ENCODE measurements at places on chromosomes 3 and 15.

- DNase-seq: no peak
Observed at GRCh38 chr3:184633237-184633579, 71.6 kb downstream of the EPHB3 start.

GRCh38 chr3:193776626-193777358, 183.8 kb downstream of the OPA1 start:
- no peak for DNase-seq

DNA sequence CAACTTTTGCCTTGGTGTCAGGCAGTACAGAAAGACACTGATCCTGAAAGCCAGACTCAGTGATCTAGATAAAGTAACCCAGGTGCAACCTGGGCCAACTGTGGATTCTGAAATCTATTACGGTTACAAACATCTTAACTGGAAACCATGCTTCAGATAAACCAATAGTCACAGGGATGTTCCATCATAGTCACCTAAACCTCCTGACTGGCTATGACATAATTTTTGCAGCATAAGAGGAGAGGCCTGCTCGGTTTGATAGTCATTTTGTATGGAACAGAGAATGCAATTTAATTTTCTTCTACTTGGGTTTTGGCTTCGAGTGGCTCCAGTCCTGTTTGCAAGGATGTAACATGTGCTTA, 3.7 kb downstream of the SLCO3A1 start:
- no peak for DNase-seq

DNA sequence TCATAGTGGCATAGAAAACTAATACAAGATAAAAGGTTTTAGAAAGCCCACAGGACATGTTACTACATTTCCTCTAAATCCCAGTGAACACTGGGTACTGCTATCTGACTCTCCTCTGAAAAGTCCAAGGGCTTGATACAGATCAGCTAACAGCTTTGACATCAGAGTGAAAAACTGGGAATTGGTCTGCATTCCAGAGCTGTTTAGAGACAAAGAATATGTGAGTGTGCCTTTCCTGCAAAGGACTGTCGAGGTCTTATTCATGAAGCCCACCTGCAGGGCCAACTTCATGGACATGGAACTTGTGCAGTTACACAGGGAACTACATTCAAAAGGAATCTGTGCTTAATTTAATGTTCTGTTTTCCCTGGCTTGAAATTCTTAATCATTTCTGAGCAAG, 5.2 kb upstream of the TMCO5A start:
- DNase-seq: no peak

GRCh38 chr3:176969066-176969465, 228.2 kb downstream of the TBL1XR1 start:
- DNase-seq: no peak

DNA sequence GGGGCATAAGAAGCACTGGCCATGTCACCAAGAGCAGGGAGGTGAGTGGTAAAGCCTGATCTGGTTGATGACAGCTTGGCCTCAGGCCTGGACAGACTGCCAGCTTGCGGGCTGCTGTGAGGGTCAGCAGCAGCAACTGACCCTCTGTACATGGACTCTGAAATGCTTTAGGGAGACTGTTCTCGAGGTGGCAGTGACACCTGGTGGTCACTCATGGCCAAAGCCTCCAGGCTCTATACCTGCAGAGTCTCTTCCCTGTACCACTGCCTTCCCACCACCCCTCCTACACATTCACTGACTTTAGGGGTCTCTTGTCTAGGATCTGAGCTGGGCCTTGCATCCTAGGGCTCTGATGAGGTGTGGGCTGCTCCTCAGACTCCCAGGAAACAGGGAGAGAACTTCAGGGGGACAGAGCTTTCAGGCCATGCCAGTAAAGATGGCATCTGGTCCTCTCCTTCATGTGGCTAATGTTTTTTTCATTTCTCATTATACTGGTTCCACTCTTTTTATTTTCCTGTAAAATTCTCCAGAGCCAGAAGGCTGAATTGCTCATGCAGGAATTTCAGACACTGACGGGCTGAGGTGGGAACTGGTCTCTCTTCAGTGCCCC, 17.2 kb upstream of the TIMP4 start:
- peak; percentile 53 for DNase-seq

DNA sequence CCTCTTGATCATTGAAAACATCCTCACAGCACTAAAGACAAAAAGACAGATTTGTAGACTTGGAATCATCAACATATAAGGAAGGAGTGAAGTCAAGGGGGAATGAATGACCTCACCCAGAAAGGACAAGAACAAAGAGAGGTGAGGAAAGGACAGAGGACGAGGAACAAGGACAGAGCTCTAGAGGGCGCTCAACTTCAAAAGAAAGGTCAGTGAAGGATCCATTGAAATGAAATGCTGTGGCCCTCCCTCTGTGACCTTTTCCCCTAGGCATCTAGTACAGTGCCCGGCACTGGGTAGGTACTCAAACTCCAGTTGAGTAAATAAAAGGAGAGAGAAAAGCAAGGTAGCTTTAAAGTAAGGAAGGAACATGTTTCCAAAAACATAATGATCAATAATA, 2.6 kb downstream of the ATP8B4 start:
- DNase-seq: peak; percentile 24

DNA sequence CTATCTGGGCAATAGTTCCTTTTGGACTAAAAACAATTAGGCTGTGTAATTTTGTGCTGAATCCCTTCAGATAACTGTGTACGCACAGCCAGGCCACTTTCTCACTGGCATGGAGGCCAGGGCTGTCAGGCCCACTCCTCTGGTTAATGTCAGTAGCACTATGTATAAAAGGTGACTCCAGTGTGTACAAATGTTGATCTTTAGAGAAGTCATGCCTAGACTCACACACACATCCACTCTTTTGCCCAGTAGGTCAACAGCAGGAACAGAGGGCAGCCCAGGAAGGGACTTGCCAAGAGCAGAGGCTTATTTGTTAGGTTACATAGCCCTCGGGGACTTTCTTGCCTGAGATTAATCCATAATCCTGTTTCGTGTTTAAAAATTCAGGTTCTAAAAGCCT, 416.6 kb upstream of the WNT5A start:
- DNase-seq: no peak

- DNase-seq: no peak
Observed at GRCh38 chr3:189344996-189345395, 173.2 kb downstream of the TPRG1 start.

DNA sequence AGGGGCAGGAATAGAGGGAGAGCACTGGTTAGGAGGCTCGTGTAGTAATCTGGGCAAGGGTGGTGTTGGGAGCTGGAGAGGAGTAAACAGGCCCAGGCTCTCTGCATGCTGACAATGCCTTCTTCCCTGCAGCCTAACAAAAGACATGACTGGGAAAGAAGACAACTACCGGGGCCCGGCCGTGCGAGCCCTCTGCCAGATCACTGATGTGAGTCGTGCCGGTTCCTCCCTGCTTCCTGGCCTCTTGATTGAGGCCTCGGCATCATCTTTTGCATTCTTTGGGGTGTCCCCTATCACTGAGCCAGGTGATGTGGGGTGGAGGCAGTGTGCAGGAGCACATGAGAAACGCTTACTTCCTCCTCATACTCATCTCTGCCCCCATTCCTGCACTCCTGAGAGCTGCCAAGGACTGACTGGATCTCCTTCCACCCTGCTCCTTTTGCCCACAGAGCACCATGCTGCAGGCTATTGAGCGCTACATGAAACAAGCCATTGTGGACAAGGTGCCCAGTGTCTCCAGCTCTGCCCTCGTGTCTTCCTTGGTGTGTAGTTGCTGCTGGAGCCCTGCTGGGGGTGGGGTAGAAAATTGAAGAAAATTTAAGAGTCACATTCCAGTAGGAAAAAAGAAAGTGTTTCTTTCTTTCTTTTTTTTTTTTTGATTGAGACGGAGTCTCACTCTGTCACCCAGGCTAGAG, 5.3 kb downstream of the COPG1 start:
- no peak for DNase-seq

- no peak for DNase-seq
Observed at GRCh38 chr3:114329823-114330222, 36.0 kb downstream of the TIGIT start.

DNA sequence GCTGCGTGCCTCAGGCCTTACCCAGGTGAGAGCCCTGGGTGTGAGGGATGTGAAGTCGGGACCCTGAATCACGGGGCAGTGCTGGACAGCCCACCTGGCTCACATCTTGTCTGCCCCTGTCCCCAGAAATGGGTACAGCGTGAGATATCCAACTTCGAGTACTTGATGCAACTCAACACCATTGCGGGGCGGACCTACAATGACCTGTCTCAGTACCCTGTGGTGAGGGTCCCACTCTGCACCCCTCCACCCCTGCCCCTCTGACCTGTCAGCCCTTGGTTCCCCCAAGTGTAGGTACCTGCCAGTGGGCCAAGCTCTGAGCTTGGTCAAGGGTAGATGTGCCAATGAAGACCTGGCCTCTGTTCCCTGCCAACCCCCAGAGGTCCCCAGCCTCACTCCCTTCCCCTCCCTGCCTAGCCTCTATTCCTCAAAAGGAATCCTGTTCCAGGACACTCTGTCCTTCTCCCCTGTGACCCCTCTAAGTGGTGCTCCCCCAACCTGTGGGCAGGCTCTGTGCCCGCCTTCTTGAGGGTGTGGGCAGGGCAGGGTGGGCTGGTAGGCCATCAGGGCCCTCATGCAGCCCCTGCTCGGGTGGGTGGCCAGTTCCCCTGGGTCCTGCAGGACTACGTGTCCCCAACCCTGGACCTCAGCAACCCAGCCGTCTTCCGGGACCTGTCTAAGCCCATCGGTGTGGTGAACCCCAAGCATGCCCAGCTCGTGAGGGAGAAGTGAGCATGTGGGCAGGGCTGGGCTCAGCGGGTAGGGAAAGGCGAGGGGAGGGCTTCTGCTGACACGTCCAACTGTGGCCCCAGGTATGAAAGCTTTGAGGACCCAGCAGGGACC, 25.1 kb downstream of the NBEAL2 start:
- DNase-seq: no peak

DNA sequence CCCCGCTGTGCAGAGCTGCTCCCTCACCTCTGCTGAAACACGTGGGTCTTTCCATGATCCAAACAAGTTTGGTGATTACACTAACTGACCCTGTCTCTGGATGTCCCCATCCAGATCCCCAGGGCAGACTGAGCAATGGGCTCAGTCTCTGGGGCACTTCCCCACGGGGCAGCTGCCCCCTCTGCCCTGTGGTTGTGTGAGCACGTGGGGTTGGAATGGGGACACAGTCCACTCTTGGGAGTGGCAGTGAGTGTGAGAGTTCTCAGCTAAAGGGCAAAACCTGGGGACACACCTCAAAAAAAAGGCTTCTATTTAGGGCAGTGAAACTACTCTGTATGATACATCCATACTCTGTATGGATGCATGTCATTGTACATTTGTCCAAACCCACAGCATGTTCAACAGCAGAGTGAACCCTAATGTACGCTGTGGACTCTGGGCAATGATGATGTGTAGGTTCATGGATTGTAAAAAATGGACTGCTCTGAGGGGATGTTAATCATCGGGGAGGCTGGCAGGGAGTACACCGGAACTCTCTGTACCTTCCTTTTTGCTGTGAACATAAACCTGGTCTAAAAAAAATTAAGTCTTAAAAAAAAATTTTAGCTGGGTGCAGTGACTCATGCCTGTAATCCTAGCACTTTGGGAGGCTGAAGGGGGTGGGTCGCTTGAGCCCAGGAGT, 49.9 kb upstream of the BLM start:
- no peak for DNase-seq

DNA sequence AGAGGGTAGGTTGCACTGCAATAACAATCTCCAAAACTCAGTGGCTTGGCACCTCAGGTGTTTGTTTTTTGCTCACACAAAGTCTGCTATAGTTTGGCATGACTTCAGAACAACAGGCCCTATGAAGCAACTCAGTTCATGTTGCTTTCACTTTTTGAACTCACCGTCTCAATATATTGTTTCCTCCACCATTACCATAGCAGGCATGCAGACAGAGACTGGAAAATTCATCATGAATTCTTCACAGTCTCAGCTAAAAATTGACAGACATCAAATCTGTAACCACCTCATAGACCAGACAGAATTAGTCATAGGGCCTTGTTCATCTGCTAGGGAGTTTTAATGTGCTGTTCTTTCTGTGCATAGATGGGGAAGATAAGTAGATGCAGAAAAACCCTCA, 161.4 kb upstream of the POU1F1 start:
- DNase-seq: no peak

DNA sequence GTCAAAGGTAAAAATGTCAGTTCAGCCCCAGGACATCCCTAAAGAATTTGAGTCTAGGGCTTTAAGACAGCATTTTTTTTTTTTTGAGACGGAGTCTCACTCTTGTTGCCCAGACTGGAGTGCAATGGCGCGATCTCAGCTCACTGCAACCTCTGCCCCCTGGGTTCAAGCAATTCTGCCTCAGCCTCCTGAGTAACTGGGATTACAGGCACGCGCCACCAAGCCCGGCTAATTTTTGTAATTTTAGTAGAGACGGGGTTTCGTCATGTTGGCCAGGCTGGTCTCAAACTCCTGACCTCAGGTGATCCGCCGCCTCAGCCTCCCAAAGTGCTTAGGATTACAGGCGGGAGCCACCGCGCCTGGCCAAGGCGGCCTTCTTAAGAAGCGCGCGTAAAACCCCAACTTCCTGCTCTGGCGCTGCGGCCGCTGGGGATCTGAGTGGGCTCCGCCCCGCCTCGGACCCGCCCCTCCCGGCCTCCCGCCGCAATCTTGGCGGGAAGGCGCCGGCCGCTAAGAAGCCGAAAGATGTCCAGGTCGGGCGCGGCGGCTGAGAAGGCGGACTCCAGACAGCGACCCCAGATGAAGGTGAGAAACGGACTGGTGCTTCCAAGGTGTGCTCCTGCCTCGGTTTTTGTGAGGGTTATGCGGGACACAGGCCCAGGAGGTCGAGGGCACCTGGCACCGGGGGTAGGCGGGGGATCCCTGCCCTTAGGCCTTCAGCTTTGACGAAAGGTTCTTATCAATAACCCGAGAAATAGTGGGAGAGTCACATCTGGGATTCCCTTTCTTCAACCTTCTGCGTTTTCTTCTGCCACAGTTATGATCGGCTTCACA, at the start of gene WDR76:
WDR76 (plus strand) TSS at position 495 of the 834 bp plus-strand sequence; CDS start at position 526, 31 bp downstream.
- peak; percentile 92 for DNase-seq

All from stimulated activated CD4-positive, alpha-beta T cell treated with anti-CD3 and anti-CD28 coated beads, Interleukin-15, amount 100 ng/mL, for 24 hours (primary cell).